Pancreas (tissue), 10 donors: ENCODE measurements at places on chromosomes 4 and X. TPM values are rescaled to one million over a fixed set of nuclear protein-coding genes. Genes with fewer than 3 reads are reported as not detected.
A peak's percentile ranks its signal among the peaks of the same experiment; 100 is the strongest.

Gene NEIL3
- 0.25 TPM for total RNA-seq

GRCh38 chr4:102575369-102576129 is 74.4 kb downstream of the NFKB1 start:
- no peak for DNase-seq
- H3K27me3 ChIP-seq, result no peaks in the 10 kb centered on the region

DNA sequence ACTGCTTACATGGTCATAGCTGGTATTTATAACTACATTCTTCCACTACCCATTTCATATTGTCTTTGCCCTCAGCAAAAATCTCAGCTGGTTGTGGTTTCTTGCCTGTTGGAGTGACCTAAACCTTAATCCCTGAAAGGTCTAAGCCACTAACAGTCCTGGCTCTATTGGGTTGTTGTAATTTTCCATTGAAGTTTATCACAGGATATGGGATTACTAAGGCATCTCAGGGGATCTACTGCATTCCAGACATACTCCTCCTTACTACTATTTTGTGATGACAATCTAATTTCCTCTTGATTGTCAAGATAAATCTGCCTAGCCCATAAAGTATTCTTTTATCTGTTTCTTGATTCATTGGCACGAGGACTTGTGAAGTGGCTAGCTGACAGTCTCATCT is 6.2 kb upstream of the OSTC start:
- DNase-seq, result no peak
- H3K36me3 ChIP-seq, result no peaks in the 10 kb centered on the region
- H3K27me3 ChIP-seq, result no peaks in the 10 kb centered on the region
- no peak overlapping the region for H3K27ac ChIP-seq
- H3K4me1 ChIP-seq, result no peaks in the 10 kb centered on the region

- no peak overlapping the region for H3K27ac ChIP-seq
- no peak overlapping the region for H3K4me3 ChIP-seq
- H3K36me3 ChIP-seq, result no peaks in the 10 kb centered on the region
- no peaks in the 10 kb centered on the region for H3K4me1 ChIP-seq
- no peaks in the 10 kb centered on the region for H3K27me3 ChIP-seq
Observed at GRCh38 chr4:21470535-21470934, 478.0 kb downstream of the KCNIP4 start.

Gene HHIP
- 25.3 TPM for total RNA-seq

Gene SYN1
- total RNA-seq, result 0.60 TPM

DNA sequence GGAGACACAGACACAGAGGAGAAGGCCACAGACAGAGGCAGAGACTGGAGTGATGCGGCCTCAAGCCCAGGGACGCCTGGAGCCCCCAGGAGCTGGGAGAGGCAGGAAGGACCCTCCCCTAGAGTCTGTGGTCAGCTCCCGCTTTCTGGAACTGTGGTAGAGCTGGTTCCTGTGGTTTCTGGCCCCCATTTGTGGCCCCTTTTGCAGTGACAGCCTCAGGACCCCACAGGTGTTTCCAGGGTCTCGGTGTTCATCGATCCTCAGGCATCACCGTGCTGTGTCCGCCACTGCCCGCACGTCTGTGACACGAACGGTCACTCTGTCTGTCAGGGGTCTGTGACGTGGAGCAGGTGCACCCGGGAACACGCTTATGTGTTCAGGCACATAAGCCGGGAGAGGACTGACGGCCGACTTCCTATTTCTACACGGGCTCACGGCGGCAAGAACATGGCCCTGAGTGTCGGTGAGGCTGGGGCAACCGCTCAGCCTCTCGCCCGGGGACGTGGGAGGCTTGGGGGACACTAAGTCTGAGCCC is 7.9 kb downstream of the GTPBP6 start:
- no peak overlapping the region for H3K27ac ChIP-seq
- H3K36me3 ChIP-seq, result no peaks in the 10 kb centered on the region
- no peaks in the 10 kb centered on the region for H3K27me3 ChIP-seq
- no peaks in the 10 kb centered on the region for H3K4me1 ChIP-seq
- peak; percentile 43 for DNase-seq

- no peaks in the 10 kb centered on the region for H3K36me3 ChIP-seq
- H3K27me3 ChIP-seq, result no peaks in the 10 kb centered on the region
- peaks cover 6% of the 10 kb centered on the region for H3K4me1 ChIP-seq
Observed at GRCh38 chr4:5524446-5525299, 183.7 kb downstream of the EVC2 start.

- no peaks in the 10 kb centered on the region for H3K36me3 ChIP-seq
- no peaks in the 10 kb centered on the region for H3K27me3 ChIP-seq
- no peak overlapping the region for H3K4me3 ChIP-seq
- peaks cover 8% of the 10 kb centered on the region for H3K4me1 ChIP-seq
- no peak overlapping the region for H3K27ac ChIP-seq
- no peak for DNase-seq
Observed at GRCh38 chr4:31193521-31193920, 473.4 kb downstream of the PCDH7 start.

Gene USP9X
- total RNA-seq, result 55.2 TPM

Gene TCEAL9
- total RNA-seq, result 24.1 TPM

Gene UGT2B10
- total RNA-seq, result 0.25 TPM

DNA sequence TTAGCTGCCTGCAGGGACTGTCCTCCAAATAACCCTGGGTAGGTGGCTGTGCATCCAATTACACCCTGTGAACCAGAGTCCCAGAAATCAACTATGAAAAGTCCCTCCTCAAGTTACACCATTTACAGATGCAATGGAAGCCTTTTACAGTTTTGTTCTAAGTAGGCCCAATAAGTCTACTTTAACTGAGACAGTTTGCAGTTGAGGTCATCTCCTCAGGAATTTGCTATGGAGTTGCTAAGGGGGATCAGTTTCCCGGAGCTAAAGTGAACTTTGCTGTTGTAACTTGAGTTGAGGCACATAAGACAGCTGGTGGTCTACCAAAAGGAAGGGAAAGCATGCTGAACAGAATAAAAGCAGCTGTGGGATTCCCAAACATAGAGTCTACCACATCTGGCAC is 121.6 kb upstream of the STK26 start:
- peaks cover 34% of the 10 kb centered on the region for H3K27me3 ChIP-seq
- DNase-seq, result no peak

- H3K27ac ChIP-seq, result no peak overlapping the region
- H3K4me3 ChIP-seq, result peak overlapping the region; percentile 10
- no peak for DNase-seq
- no peaks in the 10 kb centered on the region for H3K27me3 ChIP-seq
Observed at GRCh38 chr4:99817309-99817890, 773 bp downstream of the DAPP1 start.

DNA sequence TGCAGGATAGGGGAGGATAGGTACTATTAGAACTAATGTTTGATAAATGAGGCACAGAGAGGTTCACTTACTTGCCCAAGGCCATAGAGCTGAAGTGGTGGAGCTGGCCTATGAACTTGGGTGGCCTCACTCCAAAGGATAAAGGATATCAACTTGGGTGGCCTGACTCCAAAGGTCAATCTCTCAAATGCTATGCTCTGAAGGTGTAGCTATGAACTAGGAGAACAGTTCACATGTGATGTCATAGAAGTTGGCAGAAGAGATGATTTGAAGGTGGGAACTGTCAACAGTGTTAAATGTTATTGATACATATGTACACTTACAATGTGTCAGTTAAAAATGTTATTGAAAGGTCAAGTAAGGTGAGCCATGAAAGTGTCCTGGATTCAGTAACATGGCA is 6.2 kb upstream of the CHST7 start:
- no peaks in the 10 kb centered on the region for H3K4me1 ChIP-seq
- DNase-seq, result no peak
- no peak overlapping the region for H3K4me3 ChIP-seq
- no peaks in the 10 kb centered on the region for H3K36me3 ChIP-seq
- no peaks in the 10 kb centered on the region for H3K27me3 ChIP-seq

DNA sequence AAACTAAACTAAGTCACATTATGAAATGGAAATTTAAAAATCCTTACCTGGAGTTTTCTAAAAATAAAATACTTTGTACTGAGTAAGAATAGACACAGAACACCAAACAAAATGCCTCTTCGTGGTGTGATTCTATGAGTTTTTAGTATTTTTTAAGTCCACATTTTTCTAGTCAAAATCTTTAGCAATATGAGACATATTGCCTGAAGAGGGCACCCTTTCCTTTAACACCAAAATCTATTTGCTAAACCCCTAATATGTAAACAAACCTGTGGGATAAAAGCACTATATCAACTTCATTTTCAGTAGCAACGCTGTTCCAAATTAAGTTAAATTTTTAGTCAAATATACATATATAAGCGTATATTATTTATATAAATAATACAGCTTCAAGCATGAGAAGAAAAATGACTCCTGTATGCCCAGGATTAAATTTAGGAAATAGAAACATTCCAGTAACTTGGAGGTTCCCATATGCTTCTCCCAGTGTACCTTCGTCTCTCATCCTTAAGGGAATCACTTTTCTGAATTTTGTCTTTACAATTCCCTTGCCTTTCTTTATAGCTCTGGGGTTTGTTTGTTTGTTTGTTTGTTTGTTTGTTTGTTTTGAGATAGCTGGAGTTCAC is 23.0 kb upstream of the PGM2 start:
- no peak overlapping the region for H3K4me3 ChIP-seq
- H3K36me3 ChIP-seq, result no peaks in the 10 kb centered on the region
- H3K27me3 ChIP-seq, result no peaks in the 10 kb centered on the region
- no peak for DNase-seq
- no peaks in the 10 kb centered on the region for H3K4me1 ChIP-seq

DNA sequence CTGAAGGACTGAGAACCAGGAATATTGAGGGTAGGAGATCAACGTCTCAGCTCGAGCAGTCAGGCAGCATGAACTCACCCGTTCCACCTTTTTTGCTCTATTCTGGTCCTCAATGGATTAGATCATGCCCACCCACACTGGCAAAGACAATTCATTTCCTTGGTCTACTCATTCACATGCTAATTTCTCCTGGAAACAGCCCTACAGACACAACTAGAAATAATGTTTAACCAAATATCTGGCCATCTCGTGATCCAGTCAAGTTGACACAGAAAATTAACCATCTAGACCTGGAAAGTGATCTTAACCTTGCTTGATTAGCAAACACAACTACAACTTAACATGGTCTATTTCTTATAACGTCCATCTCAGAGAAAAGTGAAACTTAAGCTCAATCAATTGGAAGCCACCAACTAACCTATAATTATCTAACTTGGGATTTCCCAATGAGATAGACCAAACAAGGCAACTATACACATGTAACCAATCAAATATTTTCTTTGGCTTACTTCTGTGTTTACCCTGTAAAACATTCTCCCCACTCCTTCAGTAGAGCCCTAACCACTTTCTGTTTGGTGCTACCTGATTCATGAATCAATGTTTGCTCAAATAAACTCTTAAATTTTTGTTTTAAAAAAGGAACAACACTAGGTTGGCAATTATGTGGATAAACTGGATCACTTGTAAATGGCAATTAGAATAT is 69.7 kb upstream of the MAMLD1 start:
- no peak for DNase-seq
- H3K27me3 ChIP-seq, result no peaks in the 10 kb centered on the region
- H3K4me3 ChIP-seq, result no peak overlapping the region
- no peaks in the 10 kb centered on the region for H3K36me3 ChIP-seq

Gene AFAP1
- total RNA-seq, result 10.2 TPM

- H3K4me3 ChIP-seq, result no peak overlapping the region
- no peak overlapping the region for H3K27ac ChIP-seq
- no peak for DNase-seq
- no peaks in the 10 kb centered on the region for H3K27me3 ChIP-seq
Observed at GRCh38 chr4:128775477-128775876, 34.0 kb upstream of the JADE1 start.

- no peaks in the 10 kb centered on the region for H3K27me3 ChIP-seq
- H3K4me3 ChIP-seq, result no peak overlapping the region
- DNase-seq, result no peak
- no peaks in the 10 kb centered on the region for H3K4me1 ChIP-seq
- H3K27ac ChIP-seq, result no peak overlapping the region
- no peaks in the 10 kb centered on the region for H3K36me3 ChIP-seq
Observed at GRCh38 chr4:11424000-11424399, 4.7 kb downstream of the HS3ST1 start.

- H3K36me3 ChIP-seq, result no peaks in the 10 kb centered on the region
- no peaks in the 10 kb centered on the region for H3K27me3 ChIP-seq
- no peak overlapping the region for H3K4me3 ChIP-seq
- DNase-seq, result no peak
- no peak overlapping the region for H3K27ac ChIP-seq
Observed at GRCh38 chr4:85302193-85302736, 172.7 kb upstream of the ARHGAP24 start.

Gene SULT1E1
- total RNA-seq, result not detected

GRCh38 chrX:66360894-66361293 is 196.8 kb downstream of the HEPH start:
- no peak for DNase-seq
- H3K36me3 ChIP-seq, result no peaks in the 10 kb centered on the region
- H3K4me3 ChIP-seq, result no peak overlapping the region
- no peaks in the 10 kb centered on the region for H3K27me3 ChIP-seq

Gene TCEAL3
- 7.0 TPM for total RNA-seq

Gene NUDT11
- 4.6 TPM for total RNA-seq

DNA sequence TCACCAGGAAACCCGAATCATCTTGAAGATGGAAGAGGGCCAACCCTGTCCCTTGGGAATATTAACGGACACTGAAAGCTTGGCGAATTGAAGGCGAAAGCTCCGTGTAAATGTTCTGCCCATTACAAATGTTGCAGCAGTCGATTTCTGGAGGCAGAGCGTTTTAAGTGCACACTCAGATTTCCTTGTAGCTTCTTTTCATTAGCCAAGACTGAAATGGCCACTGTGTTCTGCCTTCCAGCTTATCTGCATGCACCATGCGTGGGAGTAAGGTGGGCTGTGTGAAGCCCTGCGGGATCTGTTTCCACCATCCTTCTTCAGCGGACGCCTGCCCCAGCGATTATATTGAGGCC is 1.3 kb downstream of the SMIM20 start:
- no peaks in the 10 kb centered on the region for H3K27me3 ChIP-seq
- no peak for DNase-seq
- no peaks in the 10 kb centered on the region for H3K36me3 ChIP-seq
- H3K4me3 ChIP-seq, result peak overlapping the region; percentile 63
- no peak overlapping the region for H3K27ac ChIP-seq
- H3K4me1 ChIP-seq, result no peaks in the 10 kb centered on the region
